ENCODE measurements at places on chromosomes 1 and 21.

- DNase-seq: no peak
These were observed 38.0 kb upstream of the HAO2 start for GRCh38 chr1:119330466-119331189.

- DNase-seq: no peak
These were observed 106.2 kb upstream of the COL6A1 start for GRCh38 chr21:45875416-45875760.

GRCh38 chr1:6646499-6647148 lies 22.0 kb downstream of the THAP3 start:
- no peak for DNase-seq

DNA sequence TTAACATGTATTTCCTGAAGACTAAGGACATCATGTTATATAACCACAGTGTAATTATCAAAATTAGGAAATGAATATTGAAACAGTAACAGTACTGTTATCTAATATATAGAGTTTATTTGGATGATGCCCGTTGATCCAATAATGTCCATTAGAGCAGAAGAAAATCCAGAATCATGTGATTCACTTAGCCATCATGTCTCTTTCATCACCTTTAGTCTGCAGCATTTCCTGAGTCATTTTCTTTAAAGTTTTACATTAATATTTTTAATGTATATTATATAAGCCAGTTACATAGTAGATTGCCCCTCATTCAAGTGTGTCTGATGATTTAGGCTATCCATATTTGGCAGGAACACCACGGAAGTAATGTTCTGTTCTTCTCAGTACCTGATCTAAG lies 28.9 kb downstream of the MPZL1 start:
- DNase-seq: no peak

GRCh38 chr1:2148691-2149090 lies 45.9 kb downstream of the FAAP20 start:
- DNase-seq: no peak

DNA sequence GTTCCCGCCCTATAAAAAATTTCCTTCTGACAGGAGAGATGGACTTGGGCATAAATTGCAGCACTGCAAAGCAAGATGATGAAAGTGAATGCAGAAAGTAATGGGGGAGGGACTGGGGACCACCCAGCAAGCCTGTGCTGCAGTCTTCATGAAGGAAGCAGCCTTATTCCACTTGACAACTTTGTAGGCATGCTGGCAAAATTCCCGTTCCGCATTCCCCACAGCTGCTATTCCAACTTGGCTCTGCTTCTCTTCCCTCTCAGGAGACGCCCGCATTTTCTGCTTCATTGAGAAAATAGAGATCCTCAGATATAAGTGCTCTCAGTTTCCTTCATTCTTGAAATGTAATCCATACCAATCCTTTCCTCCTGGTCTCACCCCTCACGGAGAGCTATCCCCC lies 2.4 kb downstream of the HMGB4 start:
- DNase-seq: no peak

- DNase-seq: no peak
These were observed 18.1 kb downstream of the EPHA10 start for GRCh38 chr1:37746806-37747205.

DNA sequence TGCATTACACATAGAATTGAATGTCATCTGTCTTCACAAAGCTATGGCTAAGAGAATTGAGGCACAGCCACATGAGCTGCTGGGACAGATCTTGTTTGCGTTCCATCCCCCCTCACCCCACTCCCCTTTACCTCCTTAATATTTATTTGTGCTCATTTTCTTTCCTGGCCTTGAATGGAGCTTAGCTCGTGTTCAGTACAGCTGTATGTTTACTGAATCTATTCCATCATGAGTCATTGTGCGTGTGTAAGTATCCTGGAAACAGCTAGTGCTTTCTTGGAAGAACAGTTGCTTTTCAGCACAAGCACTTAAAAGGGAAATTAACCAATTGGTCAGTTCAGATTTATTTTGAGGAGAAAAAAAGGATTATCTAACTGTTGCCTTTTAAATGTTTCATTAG lies 14.7 kb downstream of the PROX1 start:
- DNase-seq: no peak

DNA sequence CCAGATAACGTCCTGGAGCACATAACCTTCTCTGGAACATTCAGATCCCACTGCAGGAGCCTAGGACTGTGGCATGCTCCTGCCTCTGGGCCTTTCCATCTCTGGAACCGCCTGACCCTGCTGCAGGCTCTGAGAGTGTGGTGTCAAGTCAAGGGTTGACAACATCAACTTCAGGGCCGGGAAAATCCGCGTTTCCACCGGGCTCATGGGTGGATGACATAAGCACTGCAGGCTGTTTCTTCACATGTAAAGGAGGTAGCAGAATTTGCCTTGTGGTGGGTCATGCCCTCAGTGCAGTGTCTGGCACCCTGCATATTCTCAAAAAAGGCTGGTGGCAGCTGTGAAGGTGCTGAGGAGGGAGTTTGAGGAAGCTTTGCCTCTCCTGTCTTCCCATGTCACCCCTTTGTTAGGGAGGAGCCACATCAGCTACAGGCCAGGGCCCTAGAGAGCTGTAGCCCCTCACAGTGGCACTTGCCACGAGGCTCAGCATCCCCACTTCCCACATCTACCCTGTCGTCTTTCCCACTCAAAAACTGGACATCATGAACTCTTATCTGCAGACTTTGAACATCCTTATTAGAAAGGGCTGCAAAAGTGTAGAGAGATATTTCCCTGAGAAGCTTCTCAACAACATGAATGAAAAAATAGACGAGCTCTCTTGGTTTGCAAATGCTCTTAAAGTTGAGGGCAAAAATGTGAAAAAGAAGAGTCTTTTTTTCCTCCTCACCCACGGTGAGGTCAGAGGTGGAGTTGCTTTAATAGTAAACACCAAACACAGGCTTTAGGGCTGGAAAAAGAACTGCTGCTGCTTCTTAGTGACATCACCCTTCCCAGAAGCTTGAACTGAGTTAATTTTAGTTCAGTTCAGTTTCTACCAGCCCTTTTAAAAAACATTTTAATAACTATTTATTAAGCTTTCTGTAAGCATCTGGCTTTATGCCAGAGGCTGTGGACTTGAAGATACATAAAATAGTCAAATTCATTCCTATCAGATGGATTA lies 121.3 kb downstream of the HUNK start:
- DNase-seq: no peak
